ENCODE measurements at places on chromosomes 3 and 15.

DNA sequence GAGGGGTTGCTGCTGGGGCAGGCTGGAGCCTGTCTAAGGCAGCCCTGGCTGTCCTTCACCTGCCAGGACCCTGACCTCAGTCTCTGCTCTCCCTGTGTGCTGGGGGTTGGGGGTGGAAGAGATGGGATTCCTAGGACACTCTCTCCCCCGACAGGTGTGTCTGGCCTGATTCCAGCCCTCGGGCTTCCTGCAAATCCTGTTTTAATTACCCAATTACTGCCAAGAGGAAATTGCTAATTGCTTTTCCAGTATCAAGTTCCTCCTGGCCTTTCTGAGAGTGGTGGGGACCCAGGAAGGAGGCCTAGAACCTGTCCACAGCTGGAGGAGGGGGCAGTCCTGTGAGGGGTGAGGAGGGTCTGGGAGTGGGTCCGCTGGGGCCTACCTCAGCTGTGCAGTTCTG, 15.8 kb downstream of the PLXNA1 start:
- no peak for DNase-seq

DNA sequence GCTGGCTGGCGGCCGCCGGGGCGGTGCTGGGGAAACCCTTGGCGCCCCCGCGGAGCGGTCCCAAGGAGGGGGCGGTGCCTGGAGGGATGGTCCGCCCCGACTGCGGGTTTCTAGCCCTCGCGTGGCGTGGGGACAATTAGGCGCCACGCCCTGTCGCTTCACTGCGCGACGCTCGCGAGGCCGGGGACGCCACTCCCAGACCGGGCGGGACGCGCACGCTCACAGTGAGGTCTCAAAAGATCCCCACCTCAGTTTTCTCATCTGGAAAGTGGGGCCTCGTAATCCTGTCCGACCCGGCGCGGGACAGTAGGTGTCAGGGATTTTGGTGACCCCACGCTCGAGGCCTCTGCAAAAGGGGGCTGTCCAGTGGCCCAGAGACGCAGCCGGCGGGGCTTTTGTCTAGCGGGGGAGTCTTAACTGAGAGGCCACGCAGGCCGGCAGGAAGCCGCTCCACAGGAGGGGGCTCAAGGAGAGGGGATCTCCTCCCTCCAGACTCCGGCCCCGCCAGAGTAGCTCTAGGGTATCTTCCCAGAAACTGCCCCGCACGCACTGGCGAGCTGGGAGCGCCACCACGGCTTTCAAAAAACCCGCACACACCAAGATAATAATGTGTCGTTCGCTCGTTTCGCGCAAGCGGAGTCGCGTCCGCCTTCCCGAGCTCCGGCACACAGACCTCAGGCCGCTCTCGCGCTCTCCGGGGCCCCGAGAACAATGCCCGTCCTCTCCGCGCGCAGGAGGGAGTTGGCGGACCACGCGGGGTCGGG, 710 bp upstream of the CLK3 start:
- DNase-seq, result no peak

DNA sequence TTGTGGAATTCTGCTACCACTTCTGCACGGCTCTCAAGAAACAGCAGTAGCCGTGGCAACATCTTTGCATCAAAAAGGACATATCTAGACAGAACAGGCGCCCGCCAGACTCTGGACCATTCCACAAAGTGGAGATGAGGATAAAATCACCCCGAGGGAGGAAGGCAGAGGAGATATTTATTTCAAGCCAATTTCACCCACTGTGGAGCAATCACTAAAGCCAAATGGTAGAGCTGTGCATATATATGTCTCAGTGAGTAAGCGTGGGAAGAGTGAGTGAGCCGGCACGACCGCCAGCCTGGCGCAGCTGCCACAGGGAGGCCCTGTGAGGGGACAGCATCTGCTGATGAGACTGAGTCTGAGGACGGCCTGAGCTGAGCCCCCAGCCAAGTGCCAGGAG, 111.3 kb downstream of the MEGF11 start:
- DNase-seq, result no peak

DNA sequence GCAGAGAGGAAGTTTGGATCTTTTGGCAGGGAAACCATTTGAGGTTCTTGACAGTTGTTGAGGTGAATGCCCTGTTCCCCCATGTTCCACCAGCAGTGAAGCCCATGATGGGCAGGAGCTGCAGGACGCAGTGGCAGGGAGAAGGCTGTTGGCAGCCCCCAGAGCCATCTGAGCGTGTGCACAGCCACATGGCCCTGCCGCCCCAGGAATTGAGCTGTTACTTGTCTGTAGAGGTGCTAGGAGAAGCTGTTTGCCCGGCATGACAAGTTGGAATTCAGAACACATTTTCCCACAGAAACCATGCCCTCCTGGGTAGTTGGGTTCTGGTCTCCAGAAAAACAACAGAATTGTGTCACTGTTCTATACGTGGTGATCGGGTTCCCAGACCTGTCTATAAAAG, 218.2 kb upstream of the NR2E3 start:
- DNase-seq, result no peak

GRCh38 chr15:70308011-70308734, 210.5 kb upstream of the TLE3 start:
- peak; percentile 85 for DNase-seq

DNA sequence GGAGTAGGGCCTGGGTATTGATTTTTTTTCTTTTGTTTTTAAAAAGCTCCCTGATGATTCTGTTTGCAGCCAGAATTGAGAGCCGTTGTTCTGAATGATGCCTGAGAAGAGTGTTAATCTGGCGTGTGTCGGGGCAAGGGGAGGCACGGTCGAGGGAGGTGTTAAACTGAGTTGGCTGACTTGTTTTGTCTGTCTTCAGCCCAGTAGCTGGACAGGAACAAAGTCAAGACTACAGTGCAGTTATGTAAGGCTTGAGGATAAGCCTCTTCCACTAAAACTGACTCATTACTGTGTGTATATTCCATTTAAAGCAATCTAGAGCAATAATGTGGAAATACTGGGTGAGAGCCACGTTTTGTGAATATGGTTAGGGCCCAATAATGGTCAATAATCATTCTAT, 119.0 kb upstream of the DLG1 start:
- DNase-seq, result no peak

DNA sequence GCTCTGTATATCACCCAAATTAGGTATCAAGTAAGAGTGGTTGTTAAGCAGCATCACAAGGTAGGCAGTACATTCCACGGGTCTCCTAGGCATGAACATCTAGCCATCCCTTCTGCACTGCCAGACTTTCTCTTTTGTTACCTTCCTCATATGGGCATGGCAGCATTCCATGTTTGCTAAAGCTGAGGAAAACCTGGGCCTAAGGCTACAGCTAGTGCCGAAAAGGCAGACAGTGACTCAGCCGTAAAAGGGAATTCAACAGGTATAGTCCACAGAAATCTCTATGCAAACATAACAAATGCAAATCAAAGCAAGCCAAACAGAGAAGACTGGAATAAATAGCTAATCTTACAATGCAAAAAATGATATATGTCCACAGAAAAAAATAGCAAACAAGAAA, 645.4 kb downstream of the ZBBX start:
- no peak for DNase-seq

DNA sequence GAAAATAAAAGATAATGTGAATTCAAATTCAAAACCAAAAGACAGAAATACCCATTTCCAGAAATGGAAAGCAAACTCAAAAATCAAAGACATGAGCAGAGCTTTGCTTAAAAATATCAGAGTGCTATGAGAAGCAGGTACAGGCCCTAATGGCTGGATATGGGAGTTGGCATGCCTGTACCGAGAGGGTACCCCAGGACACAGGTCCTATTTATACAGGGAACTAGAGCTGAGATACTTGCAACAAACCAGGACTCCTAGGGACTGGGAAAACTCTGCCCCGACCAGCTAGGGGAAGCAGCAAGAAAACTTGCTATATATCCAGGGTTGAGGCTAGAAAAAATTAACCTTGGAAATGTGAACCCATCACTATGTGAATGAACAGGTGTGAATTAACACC, 36.0 kb upstream of the SYNPR start:
- no peak for DNase-seq

- no peak for DNase-seq
Measured at GRCh38 chr3:27596334-27596841, 112.2 kb upstream of the SLC4A7 start.

- no peak for DNase-seq
Measured at GRCh38 chr15:28132524-28133275, 33.6 kb upstream of the OCA2 start.

- no peak for DNase-seq
Measured at GRCh38 chr15:56053046-56053400, 59.6 kb upstream of the NEDD4 start.

- DNase-seq, result no peak
Measured at GRCh38 chr3:121165397-121165837, 257.4 kb downstream of the STXBP5L start.

DNA sequence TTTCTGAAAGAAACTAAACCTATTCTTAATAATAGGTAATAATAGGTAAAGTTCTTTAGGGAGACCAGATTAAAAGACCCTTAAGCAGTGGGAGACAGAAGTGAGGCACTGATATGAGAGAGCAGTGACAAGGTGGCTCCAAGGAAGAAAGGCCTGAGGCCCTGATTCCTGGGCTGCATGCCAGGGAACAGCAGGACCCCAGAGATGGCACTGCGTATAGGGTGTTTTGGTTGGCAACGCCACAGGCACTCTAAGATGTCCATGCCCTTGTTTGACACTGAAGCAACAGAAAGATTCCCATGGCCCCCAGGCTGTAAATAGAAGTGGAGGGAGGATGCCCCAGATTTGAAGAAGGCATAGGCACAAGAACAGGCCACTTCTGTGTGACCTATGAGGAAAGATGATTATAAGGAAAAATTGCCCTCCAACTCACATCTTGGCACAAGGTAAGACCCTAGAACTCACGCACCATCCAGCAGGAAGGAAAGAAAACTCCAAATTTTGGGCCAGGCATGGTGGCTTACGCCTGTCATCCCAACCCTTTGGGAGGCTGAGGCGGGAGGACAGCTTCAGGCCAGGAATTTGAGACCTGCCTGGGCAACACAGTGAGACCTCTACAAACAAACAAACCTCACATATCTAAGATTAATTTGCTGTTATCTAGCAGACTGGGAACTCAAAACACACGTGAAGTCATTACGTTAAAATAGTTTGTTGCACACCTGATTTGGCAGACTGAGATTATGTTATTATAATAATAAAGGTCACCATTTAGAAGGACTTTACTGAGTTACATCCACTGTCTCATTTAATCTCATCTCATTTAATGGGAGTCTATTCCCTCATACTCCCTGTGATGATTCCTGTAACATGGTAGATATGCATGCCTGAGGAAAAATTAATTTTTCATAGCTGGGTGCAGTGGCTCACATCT, 10.5 kb upstream of the BLM start:
- peak; percentile 86 for DNase-seq

DNA sequence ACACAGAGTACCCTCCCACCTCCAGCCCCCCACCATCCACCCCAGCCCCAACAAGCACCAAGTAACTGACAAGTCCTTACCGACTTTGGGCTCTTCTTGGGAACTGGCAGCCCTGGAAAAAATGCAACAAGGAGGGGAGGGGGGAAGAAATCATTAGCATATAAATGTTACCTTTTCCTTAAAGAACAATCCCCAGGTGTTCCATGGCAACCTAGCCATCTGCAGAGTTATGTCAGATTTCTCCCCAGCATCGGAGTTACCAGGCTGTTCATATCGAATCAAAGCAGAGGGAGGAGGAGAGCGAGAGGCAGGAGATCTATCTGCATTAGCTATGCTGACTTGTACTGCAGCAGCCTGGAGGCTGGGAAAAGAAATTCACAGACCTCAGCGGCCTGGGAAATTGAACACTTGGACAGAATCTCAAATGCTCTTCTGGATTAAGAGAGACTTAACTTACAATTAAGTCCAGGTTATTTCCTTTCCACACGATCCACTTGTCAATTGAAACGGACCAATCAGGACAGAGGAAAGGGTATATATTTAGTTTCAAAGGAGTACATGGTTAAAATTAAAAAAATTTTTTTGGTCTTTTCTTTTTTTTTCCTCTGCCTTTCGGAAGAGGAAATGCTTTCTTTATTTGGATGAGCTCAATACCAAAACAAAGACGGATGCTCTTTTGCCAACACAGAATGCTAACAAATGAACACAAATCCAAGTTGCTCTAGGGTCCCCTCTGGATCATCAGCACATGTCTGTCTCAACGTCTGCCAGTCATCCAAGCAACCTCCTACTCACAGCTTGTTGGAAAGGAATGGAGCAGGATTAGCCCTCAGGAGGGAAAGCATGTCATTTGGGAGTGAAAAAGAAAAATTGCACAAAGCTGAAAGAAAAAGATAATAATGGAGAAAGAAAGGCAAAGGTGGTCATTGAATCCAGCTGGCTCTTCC, 637.1 kb downstream of the MAGI1 start:
- DNase-seq, result no peak

- DNase-seq, result no peak
Measured at GRCh38 chr3:124643453-124643852, 86.8 kb upstream of the UMPS start.

GRCh38 chr3:144746631-144747030, 775.0 kb downstream of the DIPK2A start:
- DNase-seq, result no peak

- no peak for DNase-seq
Measured at GRCh38 chr15:95944193-95944592, 386.3 kb upstream of the NR2F2 start.

DNA sequence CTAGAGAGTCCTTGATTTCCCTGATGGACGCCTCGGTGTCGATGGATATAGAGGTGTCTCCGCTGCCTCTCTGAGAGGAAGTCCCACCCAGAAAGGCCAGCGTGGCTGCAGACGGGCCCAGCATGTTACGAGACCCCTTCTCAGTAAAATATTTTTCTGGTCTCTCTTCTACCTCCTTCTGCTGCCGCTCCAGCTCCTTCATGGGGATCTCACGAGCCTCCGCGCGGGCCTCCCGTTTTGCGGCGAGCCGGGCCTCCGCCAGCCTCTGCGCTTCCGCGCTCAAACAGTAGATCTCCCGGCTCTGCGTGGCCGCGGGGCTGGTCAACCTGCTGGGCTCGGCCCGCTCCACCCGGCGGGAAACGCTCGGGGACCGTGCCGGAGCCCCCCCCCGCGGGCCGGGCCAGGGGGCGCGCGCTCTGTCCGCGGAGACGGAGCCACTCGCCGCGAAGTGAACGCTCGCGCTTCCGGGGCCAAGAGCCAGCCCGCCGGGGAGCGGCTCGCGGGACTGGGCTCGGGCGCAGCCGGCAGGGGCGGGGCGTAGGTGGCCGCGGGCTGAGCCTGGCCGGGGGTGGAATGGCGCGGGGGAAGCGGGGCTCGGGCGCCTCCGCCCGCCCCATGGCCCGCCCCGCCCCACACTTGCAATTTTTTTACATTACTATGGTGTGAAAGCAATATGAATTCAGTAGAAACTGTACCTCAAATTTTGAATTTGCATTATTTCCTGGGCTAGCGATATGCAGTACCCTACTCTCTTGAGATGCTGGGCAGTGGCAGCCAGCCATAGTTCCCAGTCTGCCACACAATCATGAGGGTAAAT, 10.2 kb upstream of the KCNMB3 start:
- no peak for DNase-seq

DNA sequence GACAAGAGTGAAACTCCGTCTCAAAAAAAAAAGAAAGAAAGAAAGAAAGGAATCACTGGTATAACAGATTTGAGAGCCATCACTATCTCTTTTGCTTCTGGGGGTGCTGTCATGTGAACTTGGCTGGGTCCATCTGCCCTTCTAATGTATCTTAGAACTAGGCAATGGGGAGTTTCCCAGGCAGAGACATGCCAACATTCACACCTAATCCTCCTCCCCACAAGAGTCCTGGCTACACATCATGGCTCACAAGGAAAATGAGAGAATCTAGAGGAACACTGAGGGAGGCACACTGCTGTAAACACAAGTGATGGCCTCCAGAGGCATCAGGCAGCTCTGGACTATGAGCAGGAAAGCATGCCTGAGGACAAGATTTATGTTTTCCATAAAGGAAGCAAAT, 67.8 kb upstream of the PPP2R3A start:
- no peak for DNase-seq

- no peak for DNase-seq
Measured at GRCh38 chr3:124839896-124840295, 47.3 kb downstream of the ITGB5 start.

All from SK-N-MC (cell line).